ENCODE measurements at places on chromosomes 11 and 22. TPM values are rescaled to one million over a fixed set of nuclear protein-coding genes. Genes with fewer than 3 reads are reported as not detected.
A peak's percentile ranks its signal among the peaks of the same experiment; 100 is the strongest.

GRCh38 chr11:86431258-86431657 is 56.6 kb downstream of the CCDC81 start:
- no peak for DNase-seq

GRCh38 chr22:28743852-28744251 is 2.0 kb downstream of the HSCB start:
- DNase-seq, result no peak

DNA sequence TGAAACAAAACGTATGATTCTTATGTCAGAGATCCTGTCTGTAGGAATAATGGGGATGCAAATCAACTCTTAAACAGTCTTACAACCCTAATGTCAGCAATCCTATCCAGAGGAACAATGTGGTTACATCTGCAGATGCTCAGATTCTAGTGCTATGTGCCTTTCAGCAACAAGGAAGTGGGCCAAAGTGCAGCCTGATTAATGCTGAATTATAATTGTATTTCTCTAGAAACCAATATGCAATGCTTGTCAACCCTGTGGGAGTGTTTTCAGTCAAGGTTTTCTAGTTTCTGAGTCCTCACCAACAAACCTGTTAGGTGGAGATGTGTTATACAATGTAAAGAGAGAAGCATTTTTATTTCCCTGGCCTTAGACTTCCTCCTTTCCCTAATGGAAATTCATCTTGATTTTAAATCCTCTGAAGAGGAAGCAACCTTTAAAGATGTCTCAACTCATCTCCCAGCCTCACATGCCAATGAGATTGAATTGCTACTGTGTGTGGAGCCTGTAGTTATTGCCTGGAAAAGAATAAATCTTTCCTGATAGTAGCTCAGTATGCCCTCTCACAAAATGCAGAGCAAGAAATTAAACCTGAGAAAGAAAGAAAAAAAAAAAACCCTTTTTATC is 26.2 kb upstream of the TMEM123 start:
- no peak for DNase-seq

GRCh38 chr11:102470251-102470650 is 17.7 kb upstream of the TMEM123 start:
- no peak for DNase-seq

- DNase-seq, result peak; percentile 56
Measured at GRCh38 chr11:12077535-12078280, 32.7 kb upstream of the MICAL2 start.

- no peak for DNase-seq
Measured at GRCh38 chr22:27220339-27220738, 563.0 kb downstream of the MIAT start.

DNA sequence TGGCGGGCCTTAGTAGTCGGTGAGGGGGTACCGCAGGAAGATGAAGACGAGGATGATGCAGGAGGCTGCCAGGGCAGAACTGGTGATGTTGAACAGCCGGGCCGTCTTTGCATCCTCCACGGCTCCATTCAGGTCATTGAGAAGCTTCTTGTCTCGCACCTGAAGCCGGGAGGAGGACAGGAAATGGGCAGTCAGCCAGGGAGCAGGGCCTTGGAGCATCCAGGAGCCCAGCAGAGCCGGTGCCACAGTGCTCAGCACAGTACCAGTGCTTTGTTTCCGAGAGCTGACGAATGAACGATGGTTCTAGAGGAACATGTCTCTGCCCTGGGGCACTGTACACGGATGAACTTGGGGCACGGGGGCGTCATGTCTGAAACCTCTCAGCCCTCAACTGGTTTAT is 15.1 kb downstream of the IFITM10 start:
- DNase-seq, result no peak

The PLEKHA7 gene
- total RNA-seq, result 35.5 TPM

GRCh38 chr11:119055901-119056300 is 1.1 kb downstream of the HYOU1 start:
- no peak for DNase-seq

The MOV10L1 gene
- total RNA-seq, result 0.80 TPM

DNA sequence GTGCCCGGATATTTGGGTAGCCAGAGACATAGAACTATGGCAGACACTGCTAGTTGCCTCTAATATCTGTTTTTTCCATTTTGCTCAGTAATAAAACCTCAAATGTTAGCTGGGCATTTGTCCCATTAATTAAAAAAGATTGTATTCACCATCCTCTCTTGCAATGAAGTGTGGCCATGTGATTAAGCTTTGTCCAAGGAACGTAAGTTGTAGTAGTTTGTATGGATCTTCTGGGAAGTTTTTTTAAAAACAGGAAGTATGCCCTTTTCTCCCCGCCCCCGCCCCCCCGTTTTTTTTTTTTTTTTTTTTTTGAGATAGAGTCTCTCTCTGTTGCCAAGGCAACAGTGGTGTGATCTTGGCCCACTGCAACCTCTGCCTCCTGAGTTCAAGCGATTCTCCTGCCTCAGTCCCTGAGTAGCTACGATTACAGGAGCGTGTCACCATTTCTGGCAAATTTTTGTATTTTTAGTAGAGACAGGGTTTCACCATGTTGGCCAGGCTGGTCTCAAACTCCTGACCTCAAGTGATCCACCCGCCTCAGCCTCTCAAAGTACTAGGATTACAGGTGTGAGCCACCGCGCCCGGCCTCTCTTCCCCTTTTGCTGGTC is 1.7 kb upstream of the TMEM135 start:
- no peak for DNase-seq

The MRGPRX4 gene
- not detected for total RNA-seq

The CSRP3 gene
- total RNA-seq, result not detected
